H9 (cell line): ENCODE measurements at places on chromosomes 3 and 15. TPM values are rescaled to one million over a fixed set of nuclear protein-coding genes. Genes with fewer than 3 reads are reported as not detected.

HRG gene
- not detected in 2 replicates for total RNA-seq

CCRL2 gene
- not detected in 2 replicates for total RNA-seq

PLSCR4 gene
- 1.1 and 1.2 TPM in 2 replicates for total RNA-seq

PRR20G gene
- 0.26 and 0.35 TPM in 2 replicates for total RNA-seq

UBAP1L gene
- 2.6 and 3.0 TPM in 2 replicates for total RNA-seq

- no peaks in the 10 kb centered on the region for H3K27me3 ChIP-seq
- no peak for DNase-seq
- H3K4me3 ChIP-seq = no peak overlapping the region
- no peak overlapping the region for H3K27ac ChIP-seq
Observed at GRCh38 chr3:108998436-108998835, 44.8 kb upstream of the GUCA1C start.

DNA sequence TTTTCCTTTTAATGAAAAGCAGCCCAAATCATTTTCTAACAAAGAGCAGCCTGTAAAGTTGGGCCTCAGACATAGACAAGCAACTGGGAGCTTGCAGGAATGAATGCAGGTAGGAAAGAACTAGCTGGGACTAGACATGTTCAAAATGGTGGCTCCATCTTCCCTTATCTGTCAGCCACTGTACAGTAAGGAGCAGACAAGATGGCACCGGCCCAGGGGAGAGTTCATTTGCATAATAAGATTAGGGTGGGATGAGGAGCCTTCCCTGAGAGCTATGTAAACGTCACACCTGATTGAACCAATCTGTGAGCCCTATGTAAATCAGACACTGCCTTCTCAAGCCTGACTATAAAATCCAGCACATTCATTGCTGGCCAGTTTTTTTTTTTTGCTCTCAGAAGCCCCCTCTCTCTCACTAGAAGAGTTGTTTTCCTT, 59.7 kb upstream of the GK5 start:
- H3K36me3 ChIP-seq = peaks cover 19% of the 10 kb centered on the region
- no peak overlapping the region for H3K27ac ChIP-seq
- no peak for DNase-seq
- H3K4me3 ChIP-seq = no peak overlapping the region

PEX5L gene
- total RNA-seq = 0.85 and 1.4 TPM in 2 replicates

BFSP2 gene
- not detected in 2 replicates for total RNA-seq

- H3K36me3 ChIP-seq = no peaks in the 10 kb centered on the region
- H3K4me3 ChIP-seq = no peak overlapping the region
Observed at GRCh38 chr3:25449857-25450256, 21.8 kb downstream of the RARB start.

LMAN1L gene
- total RNA-seq = not detected in 2 replicates

DNA sequence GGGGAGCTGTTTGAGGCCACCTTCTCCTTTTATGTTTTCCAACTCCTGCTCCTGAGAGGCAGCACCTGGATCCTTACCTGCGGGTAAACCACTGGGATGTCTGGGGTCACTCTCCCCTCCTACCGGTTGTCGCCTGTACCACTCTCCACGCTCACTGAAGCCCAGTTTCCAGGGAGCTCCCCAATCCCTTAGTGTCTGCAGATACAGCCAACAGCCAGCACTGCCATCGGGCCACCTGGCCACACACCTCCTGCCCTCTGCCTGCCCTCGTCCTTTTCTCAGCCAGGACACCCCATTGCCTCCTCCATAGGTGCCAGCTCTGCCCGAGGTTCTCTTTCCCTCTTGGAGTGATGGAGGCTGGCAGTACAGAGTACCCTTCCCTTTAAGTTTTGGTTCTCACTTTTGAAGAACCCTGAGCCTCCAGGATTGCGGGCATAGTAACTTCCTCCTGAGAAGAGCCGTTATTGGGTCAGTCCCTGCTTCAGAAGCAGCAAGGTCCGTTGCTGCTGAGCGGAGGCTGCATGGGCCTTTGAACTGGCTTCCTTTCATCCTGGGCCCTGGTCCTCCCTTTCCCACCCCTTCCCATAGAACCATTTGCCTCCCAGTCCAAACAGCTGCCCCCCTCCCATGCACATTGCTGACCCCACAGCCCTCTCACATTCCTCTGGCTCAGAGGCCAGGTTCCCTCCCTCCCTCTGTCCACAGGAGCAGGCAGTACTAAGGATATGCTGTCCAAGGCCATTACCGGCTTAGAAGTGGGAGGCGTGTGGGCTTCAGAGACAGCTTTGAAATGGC, 30.9 kb downstream of the ARNT2 start:
- no peaks in the 10 kb centered on the region for H3K27me3 ChIP-seq
- H3K4me3 ChIP-seq = no peak overlapping the region
- no peaks in the 10 kb centered on the region for H3K36me3 ChIP-seq
- no peaks in the 10 kb centered on the region; the same call in 1 of the 2 replicates for H3K4me1 ChIP-seq
